ENCODE measurements at places on chromosomes 4 and X. TPM values are rescaled to one million over a fixed set of nuclear protein-coding genes. Genes with fewer than 3 reads are reported as not detected.

- DNase-seq, result no peak
Measured at GRCh38 chrX:154092371-154092770, 5.1 kb downstream of the MECP2 start.

Gene DKC1
- 20.2 TPM for total RNA-seq

Gene GPC3
- total RNA-seq, result 192 TPM

DNA sequence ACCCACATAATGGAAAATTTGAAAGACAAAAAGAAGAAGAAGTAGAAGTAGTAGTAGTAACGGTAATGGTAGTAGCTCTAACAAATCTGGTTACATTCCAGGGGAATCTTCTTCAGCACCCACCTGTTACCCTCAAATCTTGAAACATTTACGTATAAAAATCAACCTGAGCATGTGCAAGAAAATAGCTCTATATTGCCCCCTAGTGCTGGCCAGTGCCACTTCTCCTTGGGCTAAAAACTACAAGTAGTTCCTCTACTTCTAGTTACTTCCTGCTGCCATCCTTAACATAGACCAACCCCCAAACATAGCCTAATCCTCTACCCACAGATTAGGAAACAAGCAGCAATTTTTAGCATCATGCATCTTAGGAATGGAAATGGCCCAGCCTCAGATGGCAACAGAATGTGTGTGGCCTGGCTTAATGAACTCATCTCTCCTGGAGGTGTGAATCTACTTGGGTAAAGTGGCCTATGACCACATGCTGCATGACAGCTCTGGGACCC lies 3.1 kb downstream of the PDGFC start:
- no peak for DNase-seq

GRCh38 chr4:95181996-95182306 lies 366.8 kb downstream of the UNC5C start:
- DNase-seq, result no peak

Gene XG
- 0.58 TPM for total RNA-seq

GRCh38 chr4:16597845-16598596 lies 300.4 kb downstream of the LDB2 start:
- DNase-seq, result no peak

DNA sequence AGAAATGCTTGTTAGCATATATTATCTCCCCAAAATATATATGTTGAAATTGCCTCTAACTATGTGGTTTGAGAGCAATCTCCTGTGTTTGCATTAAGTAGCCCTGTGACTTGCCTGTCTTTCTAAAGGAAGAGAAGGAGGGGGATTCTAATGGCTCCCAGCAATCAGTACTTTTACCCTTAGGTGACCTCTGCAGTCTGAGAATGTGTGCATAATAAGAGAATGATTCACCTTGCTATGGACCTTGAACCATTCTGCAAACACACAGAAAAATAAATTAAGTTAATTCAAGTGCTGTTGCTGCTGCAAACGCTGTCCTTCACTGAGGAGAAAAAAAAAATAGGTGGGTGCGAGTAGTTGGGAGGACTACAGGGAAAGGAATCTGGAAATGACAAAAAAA lies 322.2 kb downstream of the IQCM start:
- no peak for DNase-seq

Gene PRDM8
- total RNA-seq, result 7.5 TPM

DNA sequence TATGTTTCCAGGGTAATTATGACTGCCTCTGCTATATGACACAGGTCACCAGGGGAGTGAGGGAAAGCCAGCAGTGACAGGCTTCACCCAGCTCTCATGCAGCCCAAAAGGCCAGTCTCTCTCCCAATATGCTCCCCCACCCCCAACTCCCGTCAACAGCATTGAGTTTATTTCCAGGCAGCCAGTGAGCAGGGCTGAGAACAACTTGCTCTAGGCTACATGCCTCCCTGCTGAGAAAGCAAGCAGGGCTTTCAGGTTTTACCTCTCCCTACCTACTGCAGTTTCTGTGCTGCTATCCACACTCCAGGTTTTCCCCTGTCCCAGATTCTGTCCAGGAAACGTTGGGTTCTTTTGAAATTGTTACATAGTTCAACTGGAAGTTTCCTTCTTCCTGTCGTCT lies 291.4 kb downstream of the PABPC4L start:
- DNase-seq, result no peak

Gene ARHGAP6
- 20.7 TPM for total RNA-seq

DNA sequence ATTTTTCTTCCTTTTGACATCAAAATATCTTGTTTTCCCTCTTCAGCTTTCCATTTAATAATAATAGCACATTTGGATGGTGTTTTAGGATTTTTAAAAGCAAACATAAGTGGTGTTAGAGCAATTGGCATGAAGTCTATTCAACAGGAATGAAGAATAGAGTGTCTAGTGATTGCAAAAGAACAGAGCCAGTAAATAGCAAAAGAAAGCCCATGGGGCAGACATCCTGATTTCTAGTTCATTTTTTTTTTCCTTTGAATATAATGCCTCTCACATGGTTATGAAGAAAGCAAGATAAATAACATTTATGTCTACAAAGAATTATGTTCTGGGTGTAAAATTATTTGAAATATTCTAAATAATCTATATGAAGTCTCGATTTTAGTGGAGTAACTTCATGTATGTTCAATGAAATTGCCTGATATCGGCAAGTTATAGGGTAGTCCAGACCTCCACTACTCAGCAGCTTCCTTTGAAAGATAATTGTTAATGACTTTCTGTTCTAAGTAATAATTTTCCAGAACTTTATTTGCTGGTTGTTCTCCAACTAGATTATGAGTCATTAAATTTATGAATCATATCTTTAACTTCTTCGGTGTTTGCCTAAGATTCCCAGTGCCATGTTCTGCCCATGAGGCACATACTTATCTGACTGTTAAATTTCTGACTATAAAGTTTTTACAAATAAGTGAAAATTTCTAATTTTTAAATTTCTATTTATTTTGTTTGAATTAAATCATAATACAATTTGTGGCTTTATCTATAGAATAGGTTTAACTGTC lies 587.9 kb downstream of the TLL1 start:
- no peak for DNase-seq

- no peak for DNase-seq
Measured at GRCh38 chrX:103734125-103734760, 23.5 kb downstream of the TMEM31 start.

DNA sequence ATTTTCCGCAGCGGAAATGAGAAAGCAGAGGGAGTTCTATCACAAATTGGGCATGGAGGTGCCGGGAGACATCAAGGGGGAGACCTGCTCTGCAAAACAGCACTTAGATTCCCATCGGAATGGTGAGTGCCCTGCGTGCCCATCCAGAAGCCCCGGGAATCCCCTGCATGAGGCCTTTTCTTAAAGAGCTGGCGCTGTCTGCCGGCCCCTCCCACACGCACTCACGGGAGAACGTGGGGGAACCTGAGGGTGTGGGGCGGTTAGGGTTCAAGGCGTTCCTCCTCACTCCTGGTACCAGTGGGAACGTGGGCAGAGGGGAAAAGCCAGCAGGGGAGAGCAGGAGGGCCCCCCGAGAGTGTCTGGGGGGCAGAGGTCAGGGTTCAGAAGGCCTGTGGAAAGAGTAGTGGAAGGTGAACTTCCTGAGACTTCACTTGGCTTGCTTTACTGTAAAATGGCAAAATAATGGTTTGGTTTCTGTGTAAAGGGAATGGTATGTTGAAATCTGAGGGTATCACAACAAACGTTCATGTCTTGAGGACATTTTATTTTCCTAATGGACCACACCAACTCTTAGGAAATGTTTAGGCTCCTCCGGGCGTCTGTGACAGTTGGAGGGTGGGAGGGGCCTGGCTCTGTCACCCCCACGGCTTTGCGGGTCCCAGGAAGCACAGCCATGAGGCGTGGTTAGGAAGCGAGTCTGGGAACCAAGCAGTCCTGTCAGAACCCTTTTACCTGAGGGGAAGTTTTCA lies 38.0 kb downstream of the PCGF3 start:
- DNase-seq, result no peak

DNA sequence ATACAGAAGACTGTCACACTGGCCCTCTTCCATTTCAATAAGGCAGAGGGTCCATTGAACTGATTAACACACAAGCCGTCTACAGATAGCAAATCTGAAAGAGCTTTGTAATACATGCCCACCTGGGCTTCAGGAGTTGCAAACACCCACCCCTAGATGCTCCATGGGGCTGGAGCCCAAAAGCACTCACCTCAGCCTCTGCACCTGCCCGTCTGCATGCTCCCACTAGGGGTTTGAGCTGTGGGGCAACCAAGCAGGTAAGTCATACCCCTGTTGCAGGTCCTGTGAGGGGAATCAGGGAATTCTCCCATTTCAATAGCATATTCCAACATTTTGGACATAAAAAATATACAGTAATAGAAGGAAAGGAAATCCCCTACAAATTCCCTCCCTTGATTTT lies 243.0 kb upstream of the KCNIP4 start:
- DNase-seq, result no peak

DNA sequence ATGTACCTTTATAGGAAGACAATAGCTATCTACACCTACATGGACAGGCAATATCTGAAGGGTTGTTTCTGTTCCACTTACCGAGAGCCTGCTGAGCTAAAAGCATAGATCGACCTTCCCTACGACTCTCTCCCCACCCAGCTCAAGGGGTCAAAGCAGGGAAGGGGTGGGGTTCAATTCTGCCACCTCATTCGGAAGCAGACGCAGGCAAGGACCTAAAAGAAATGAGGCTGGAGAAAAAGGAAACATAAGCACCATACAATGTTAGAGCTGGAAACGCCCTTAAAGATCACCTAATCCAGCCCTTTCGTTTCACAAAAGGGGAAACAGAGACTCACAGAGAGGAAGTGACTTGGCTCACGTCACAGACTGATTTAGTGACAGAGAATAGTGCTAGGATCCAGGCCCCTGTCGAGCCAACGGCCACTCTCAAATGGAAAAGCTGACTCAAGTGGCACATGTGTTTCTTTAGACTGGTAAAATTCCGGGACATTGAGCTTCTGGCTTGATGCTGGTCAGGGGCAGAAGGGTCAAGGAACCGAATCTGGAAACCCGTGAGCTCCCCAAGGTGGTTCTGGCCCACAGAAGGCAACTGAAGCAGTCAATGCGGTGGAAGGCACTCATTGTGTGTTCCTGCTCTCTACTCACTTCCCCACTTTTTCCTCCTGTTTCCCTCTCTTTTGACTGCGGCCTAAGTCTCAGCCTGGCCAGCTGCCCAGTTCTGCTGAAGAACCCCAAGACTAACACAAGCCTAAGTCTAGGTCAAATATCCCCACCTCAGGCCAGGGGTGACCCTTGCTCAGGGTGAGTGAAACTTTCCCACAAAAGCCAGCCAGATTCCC lies 7.5 kb downstream of the SEPTIN6 start:
- no peak for DNase-seq

Gene TEX11
- total RNA-seq, result not detected

GRCh38 chr4:155687380-155687982 lies 20.8 kb downstream of the GUCY1A1 start:
- no peak for DNase-seq

Gene ADH1A
- not detected for total RNA-seq

Gene TCEAL6
- total RNA-seq, result not detected

DNA sequence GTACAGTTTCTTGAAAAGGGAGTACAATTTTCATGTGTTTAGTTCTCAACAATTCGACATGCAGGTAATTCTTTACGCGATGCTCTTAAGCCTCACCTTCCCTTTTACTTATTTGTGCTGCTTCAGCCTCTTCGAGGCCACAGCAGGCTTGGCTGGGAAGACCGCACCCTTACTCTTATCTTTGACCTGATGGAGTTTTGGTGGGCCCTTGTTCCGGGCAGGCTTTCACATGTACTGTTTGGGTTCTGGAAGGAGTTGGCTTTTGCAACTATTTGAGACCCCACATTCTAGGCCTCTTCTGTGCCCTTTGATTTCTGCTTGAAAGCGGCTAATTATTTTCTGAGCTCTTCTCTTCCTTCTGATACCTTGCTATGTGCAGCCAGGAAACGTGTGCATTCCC lies 60.2 kb downstream of the FAM193A start:
- no peak for DNase-seq

Gene GPRASP3
- total RNA-seq, result 14.3 TPM

GRCh38 chrX:65731684-65732289 lies 64.3 kb downstream of the MSN start:
- DNase-seq, result no peak

DNA sequence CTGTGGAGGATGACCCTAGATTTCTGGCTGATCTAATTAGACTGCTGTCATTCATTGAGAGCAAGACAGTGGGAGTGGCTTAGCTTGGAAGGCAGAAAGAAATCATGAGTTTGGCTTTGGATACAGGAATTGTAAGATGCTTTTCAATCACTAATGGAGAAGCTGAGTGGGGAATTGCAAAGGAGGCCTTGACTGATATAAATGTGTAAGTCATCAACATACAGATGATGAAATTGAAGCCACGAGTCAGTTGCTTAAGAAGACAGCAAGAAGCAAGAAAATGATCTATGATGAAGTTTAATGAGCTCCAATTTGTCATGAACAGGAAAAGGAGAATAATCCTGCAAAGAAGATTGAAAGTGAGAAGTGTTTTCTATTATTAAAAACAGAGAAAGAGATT lies 136.7 kb upstream of the C1QTNF7 start:
- no peak for DNase-seq

- DNase-seq, result no peak
Measured at GRCh38 chr4:89468602-89469001, 161.0 kb upstream of the GPRIN3 start.

DNA sequence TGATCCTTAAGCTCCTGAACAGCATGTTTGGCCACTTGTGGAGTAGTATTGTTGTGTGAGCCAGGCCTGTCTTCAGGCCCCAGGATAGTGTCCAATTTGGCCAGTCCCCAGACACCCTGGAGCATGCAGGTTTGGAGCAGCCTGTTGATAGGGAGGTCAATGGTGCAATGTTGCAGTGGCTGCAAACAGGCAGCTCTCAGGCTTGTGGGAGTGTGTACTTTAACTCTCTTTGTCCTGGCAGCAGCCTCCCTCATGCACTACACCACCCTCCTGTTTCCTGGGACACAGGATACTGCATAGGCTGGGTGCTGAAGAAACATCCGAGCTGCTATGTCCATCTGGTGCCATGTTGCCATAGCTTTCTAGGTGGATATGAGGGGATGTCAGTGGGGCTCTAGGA lies 24.0 kb downstream of the TECRL start:
- no peak for DNase-seq

GRCh38 chr4:13597604-13598003 lies 29.9 kb downstream of the BOD1L1 start:
- no peak for DNase-seq

DNA sequence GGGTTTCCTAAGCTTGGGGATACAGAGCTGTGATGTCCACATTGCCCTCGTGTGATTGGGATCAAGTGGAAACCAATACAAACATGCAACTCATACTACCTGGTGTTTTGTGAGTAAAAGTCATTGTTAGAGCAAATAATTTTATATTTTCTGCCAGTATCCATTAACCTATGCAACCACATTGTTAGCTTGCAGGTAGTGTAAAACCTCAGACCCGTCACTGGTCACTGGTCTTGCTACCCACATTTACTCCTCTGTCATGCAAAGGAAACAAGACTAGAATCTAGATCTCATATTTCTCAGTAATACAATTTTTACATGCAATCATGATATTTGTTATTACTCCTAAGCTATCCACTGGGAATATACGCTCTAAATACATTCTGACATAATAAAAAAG lies 324.3 kb upstream of the NDST4 start:
- DNase-seq, result no peak

Gene GAK
- 44.8 TPM for total RNA-seq

- DNase-seq, result no peak
Measured at GRCh38 chr4:119110121-119110520, 25.5 kb upstream of the MYOZ2 start.

Gene PROM1
- 30.5 TPM for total RNA-seq

GRCh38 chr4:94889946-94890345 lies 132.2 kb downstream of the BMPR1B start:
- DNase-seq, result no peak

Gene RASSF6
- 14.8 TPM for total RNA-seq

GRCh38 chr4:27326991-27327390 lies 466.4 kb downstream of the STIM2 start:
- DNase-seq, result no peak

Gene TASL
- total RNA-seq, result 2.6 TPM

- no peak for DNase-seq
Measured at GRCh38 chr4:152016303-152016620, 255.5 kb upstream of the GATB start.
